ENCODE measurements at places on chromosomes 13 and 19.

GRCh38 chr19:19142347-19142746, 4.1 kb upstream of the TMEM161A start:
- DNase-seq, result no peak

GRCh38 chr19:36605101-36605876, at the start of gene ZNF382:
TSS of gene ZNF382 (plus strand) at chr19:36605313. CDS start at chr19:36609915, 4,602 bp downstream.
- peak; percentile 69 for DNase-seq

DNA sequence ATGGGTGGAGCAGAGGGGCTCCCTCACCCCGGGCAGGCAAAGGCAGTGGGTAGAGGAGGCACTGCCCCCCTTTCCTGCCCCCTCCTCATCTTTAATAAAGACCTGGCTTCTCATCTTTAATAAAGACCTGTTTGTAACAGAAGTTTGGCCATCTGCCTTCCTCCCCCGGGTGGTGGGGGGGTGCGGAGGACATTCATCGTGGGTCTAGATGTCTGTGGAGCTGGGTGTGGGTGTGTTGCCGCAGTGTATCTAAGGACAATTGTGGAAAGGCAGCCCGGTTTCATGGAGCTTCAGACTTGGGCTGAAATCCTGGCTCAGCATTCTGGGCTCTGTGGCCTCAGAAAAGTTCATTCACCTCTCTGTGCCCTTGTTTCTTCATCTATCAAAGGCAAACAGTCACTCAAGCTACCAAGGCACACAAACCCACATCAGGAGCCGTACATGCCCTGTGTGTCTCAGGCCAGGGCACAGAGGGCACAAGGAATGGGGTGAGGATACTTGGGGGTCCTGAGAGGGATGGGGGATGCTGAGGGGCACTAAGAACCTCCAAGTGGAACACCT, 8.8 kb upstream of the SWSAP1 start:
- DNase-seq, result no peak

DNA sequence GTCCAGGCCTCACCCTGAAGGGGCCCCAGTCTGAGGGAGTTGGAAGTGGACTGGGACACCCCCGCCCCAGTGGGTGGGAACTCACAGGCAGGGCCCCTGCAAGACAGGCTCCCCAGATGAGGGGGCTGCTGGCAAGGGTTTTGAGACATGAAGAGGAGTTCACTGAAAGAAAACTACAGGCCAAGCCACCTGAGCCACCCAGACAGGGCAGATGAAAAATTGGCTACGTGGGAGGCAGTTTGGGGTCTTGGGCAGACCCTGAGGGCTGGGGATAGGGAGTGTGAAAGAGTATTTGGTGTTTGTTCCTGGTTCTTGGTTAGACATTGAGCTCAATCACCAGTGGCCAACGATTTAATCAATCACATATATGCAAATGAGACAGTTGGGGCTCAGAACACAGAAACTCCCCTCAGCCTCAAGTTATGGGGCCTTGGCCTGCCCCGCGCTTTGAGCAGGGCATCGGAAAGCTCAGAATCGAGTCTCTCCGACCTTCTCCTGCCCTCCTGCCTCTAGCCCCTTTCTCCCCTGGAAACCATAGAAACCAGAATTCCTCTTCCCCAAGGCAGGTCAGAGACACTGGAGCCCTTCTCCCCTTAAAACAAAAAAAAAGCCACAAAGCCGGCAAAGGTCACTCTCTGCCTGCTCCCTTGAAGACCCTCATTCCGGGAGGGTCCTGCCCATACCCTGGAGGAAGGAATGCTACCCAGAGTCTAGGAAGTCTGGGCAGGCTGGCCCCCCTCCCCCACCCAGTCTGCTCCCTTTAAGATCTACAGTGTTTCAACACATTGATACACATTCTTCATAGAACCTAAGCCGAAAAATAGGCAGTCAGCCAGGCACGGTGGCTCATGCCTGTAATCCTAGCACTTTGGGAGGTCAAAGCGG, 1.3 kb upstream of the ISYNA1 start:
- DNase-seq, result peak; percentile 82

GRCh38 chr13:93529961-93530360, 303.4 kb downstream of the GPC6 start:
- no peak for DNase-seq

DNA sequence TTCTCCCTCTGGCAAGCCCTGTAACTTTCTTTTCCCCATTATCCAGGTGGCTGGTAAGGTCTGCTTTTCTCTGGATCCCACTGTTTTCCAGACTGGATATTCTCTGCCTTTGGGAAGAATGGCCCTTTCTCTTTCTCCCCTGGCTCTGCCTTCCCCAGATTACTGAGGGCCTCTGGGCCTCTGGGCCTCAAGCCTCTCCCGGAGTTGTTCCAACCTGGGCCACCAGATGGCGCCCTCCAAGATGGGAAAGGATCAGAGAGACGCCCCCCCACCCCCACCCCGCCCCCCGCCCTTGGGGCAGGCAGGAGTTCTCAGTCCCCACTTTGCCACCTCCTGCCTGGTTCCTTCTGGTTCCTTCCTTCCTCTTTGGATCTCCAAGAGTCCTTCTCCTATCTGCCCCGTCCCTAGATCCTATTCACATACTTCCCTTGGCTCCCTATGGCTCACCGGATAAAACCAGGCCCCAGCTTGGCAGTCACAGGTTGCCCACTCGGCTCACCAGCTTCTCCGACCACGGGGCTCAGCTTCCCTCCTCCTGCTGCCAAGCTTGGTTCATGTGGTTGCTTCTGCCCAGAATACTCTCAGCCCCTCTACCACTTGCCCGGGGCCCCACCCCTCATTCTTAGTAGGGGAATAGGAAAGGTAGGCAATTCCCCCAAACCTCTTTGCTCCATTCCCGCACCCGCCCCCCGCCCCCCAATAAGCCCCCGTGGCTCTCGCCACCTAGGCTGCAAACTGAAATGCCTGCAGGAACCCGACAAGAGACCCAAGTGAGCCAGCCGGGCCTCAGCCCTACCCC, 13.1 kb downstream of the EPS8L1 start:
- peak; percentile 68 for DNase-seq

DNA sequence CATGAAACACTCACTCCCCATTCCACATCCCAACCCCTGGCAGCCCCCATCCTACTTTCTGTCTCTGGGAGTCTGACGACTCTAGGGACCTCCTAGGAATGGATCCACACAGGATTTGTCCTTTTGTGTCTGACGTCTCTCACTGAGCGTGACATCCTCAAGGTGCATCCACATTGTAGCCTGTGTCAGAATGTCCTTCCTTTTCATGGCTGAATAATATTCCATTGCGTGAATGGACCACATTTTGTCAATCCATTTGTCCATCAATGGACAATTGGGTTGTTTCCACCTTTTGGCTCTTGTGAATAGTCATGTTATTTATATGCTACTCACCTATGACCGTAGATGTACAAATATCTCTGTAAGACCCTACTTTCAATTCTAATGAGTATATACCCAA, 16.8 kb upstream of the NMRK2 start:
- DNase-seq, result no peak

DNA sequence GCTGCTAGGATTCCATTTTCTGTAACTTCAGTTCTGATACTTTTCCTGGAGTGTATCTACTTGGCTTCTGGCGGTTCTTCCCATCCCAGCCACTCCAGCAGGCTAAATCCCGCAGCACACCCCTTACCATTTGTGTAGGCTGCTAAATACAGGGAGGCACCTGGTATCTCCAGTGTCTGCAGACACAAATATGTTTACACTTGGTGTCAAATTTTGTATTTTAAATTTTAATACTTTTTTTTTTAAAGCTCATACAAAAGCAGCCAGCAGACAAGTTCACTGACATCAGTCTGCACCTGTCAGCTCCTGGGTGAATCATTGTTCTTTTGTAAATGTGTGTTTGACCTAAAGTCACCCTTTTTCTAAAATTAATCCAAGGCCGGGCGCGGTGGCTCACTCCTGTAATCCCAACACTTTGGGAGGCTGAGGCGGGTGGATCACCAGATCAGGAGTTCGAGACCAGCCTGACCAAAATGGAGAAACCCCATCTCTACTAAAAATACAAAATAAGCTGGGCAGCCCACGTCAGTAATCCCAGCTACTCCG, 3.4 kb upstream of the ZSCAN4 start:
- DNase-seq, result no peak

DNA sequence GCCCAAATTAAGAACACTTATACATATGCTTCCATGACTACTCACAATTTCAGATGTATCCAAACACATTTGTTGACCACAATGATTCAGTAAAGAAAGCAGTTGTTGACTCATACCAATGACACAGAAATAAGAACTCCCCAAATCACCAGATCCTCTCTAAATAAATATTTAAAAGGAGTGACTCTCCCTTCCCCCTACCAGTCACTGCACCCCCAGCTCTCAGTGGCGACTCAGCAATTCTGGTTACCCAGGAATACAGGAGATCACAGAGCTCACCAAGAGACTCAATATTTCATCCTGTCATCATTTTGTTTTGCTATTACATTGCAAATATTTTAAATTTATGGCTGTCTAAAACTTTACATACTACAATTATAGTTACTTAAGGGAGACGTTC, 131.5 kb downstream of the RGCC start:
- peak; percentile 91 for DNase-seq

- no peak for DNase-seq
These were observed 238.2 kb downstream of the B3GLCT start for GRCh38 chr13:31437975-31438374.

DNA sequence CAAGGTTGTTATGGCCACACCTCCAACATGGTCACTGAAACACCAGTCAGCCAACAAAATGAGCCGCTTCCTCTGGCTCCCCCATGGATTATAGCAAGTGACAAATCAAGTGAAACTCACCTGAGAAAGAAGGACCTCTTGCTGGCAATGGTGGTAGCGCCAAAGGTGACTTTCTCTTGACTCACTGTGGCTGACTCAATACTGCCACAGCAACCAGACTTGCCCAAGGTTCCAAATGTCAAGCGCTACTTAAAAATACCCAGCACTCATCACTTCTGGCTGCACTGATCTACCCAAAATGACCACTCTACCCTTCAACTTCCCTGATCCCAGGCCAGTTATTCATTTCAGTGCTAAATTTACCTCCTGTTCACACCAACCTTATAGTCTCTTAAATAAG, 495.5 kb downstream of the FOXO1 start:
- DNase-seq, result no peak
